ENCODE measurements at places on chromosomes 11 and 22. TPM values are rescaled to one million over a fixed set of nuclear protein-coding genes. Genes with fewer than 3 reads are reported as not detected.
A peak's percentile ranks its signal among the peaks of the same experiment; 100 is the strongest.

DNA sequence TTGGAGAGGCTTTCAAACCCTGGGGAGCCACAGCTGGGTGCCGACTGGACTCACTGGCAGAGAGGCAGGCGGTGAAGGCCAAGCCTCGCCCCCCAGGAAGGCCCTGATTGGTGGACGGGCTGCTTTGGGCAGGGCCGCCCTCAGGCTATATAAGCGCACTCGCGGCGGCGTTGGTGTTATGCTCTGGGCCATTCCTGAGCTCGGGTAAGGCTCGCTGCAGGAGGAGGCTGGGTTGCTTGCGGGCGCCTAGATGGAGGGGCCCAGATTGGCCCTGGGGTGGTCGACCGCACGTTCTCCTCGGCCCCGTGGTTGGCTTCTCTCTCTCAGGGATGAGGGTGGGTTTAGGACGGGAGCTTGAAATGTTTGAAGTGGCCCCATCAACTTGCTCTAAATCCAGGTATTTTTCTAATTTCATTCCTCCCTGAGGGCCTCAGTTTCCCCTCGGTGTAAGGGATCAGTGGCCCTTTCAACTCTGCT, at the start of gene SPDYC:
Gene SPDYC, plus strand, starts transcription at position 176 of the 477 bp plus-strand sequence. CDS start 1,125 bp downstream, outside the sequence.
- no peak for DNase-seq

- DNase-seq = no peak
These were observed 89.1 kb downstream of the SWAP70 start for GRCh38 chr11:9753021-9753420.

GRCh38 chr22:27420817-27421361, 380.7 kb downstream of the MN1 start:
- peak; percentile 85 for DNase-seq

The CEND1 gene
- 1.1 TPM for polyA plus RNA-seq

The TRIM29 gene
- not detected for polyA plus RNA-seq

The CDC42BPG gene
- polyA plus RNA-seq = 0.04 TPM

DNA sequence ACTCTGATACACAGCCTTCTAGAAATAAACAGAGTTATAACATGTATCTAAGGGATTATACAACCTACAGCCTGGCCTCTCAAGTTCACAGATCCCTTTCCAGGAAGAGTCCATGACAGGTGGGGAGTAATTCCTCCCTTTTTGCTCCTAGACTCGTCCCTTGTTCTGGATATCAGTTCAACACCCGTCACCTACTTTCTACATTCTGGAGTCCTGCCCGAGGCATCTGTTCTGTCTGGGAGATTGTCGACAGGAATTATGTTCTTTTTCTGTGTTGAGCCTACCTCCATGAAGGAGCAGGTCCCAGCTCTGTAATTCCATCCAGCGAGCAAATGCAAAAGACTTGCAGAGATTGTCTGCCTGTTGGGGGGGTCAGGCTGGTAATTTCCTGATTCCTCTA, 224.6 kb upstream of the NTM start:
- DNase-seq = no peak

GRCh38 chr11:40227730-40228129, 1231.7 kb downstream of the LRRC4C start:
- DNase-seq = no peak

The DTX4 gene
- 1.4 TPM for polyA plus RNA-seq

DNA sequence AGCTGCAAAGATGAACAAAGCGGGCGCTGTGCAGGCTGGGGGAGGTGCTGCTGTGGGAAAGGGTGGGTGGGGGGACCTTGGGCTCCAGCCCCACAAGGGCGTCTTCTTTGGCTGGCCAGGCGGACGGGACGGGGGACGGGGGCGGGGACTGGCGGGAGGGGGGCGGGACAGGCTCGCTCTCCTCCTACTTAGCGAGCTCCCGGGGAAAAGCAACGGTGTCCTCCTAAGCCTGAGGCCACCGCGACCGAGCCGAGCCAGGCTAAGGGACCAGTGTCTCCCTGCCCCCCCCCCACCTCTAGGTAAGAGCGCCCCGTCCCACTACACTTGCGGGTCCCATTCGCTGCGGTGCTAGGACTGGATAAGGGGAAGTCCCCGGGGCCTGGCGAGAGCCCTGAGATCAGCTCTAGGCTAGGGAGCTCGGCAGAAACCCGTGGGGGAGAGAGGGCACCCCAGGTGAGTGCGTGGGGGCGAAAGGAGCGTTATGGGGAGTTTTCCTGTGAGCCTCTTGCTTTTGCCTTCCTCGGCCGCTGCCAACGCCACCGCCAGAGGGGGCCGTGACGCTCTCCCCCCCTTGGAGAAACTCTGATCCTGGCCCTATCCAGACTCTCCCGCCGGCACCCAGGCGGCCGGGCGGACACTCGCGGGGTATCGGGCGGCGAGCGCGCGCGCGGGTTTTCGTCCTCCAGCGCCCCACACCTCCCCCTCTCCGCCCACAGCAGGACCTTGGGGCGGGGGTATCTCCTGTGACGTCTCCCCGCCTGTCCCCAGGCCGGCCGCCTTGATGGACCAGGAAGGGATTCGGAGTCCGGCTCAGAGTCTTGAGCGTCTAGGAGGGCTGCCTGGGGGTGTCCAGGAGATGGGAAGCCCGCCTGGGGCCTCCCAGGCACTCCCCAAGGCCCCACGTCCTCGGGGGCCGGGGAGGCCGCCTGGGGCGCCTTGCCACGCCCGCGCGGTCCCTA, at the start of gene PHLDB1:
Gene PHLDB1, plus strand, starts transcription at position 215 of the 959 bp plus-strand sequence. CDS start 6,222 bp downstream, outside the sequence.
- DNase-seq = no peak

GRCh38 chr22:45155050-45155840, 8.5 kb upstream of the NUP50 start:
- DNase-seq = no peak

DNA sequence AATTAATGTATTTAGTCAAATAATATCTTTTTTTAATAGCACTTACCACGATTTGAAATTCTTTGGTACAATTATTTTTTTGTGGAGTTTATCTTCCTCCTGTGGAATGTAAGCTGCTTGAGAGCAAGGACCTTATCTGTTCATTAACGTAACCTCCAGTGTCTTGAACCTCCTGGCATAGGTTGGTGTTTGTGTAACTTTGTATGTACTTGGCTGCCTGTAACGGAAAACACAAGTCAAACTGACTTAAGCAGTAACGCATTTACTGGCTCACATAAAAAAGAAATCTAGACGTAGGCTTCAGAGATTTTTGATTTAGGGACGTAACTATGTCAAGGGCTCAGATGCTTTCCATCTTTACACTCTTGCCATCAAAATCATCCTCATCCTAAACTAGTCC, 56.1 kb downstream of the ARHGEF12 start:
- DNase-seq = no peak

The PKP3 gene
- polyA plus RNA-seq = 0.55 TPM

DNA sequence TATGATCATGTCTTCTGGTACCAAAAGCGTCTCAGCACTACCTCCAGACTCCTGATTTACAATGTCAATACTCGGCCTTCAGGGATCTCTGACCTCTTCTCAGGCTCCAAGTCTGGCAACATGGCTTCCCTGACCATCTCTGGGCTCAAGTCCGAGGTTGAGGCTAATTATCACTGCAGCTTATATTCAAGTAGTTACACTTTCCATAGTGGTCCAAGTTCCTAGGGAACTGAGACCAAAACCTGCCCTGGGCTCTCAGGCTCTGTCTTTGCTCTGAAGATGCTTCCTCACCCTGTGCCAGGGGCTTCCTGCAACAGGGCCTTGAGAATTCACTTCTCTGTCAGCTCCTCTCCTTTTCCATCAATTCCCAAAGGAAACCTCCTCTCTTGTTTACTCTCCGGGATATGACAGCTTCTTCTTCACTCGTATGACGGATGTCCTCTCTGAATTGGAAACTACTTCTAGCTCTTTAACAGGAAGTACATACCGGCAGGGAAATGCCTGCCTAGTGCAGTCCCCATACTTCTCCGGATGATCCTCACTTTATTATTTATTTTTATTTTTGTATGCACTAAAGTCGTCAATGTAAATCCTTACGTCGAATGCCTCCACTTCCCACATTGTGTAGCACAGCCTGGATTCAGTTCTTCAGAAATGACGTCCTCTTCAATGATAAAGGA, 29.6 kb upstream of the PRAME start:
- DNase-seq = no peak

The FGF3 gene
- polyA plus RNA-seq = not detected

The PTGDR2 gene
- 0.84 TPM for polyA plus RNA-seq

DNA sequence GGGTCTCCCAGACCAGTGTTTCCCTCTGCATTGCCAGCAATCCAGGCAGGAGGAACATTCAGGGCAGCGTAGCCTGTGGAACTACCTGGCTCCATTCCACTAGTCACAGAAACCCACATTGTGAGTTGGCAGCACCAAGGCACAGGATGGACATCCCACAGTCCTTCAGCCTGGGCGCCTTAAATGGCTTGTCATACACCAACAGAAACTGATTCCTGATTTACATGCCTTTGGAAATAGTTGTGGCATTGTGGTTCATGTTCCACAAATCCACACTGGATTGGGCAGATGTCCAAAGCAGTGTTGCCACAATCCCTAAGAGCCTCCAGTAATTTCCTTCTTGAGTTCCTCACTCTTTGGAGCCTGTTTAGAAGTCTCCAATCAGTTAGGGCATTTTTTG, 225.6 kb downstream of the BLID start:
- DNase-seq = no peak

- no peak for DNase-seq
These were observed 16.2 kb upstream of the SHANK3 start for GRCh38 chr22:50656122-50657070.

Data from AG04450 (cell line).